CD4-positive, alpha-beta T cell treated with Interleukin-1 beta for 1 hour (primary cell): ENCODE measurements at places on chromosomes 1 and 21.

DNA sequence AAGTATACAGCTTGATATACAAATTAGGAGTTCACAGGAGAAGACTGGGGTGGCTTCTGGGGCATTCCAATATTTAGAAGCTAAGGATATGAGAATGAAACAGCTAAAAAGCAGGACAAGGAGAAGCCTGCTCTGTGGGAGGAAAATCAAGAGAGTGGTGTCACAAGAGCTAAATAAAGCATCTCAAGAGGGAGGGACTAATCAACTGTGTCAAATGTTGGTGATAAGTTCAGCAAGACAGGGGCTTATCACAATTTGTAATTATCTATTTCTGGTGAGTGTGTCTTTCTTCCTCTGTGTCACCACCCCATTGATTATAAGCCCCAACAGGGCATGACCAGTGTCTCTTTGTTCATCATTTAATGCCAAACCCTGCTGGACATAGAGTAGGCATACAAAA, 295.8 kb upstream of the DUSP10 start:
- no peak for DNase-seq

GRCh38 chr21:36478207-36478701, 1.7 kb downstream of the CLDN14 start:
- no peak for DNase-seq

- DNase-seq = no peak
Measured at GRCh38 chr1:219339466-219339865, 165.8 kb downstream of the LYPLAL1 start.

DNA sequence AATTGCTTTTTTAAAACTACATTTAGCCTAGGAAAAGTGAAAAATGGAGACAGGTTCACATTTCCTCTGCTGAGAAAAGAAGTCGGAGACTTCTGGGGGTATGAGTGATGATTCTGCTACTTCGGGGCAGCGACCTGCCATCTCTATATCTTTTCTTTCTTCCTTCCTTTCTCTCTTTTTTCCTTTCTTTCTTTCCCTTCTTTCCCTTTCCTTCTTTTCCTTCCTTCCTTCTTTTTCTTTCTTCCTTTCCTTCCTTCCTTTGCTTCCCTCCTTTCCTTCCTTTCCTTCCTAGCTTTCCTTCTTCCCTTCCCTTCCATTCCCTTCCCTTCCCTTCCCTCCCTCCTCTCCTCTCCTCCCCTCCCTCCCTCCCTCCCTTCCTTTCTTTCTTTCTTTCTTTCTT, 17.8 kb downstream of the TBX19 start:
- DNase-seq = no peak

DNA sequence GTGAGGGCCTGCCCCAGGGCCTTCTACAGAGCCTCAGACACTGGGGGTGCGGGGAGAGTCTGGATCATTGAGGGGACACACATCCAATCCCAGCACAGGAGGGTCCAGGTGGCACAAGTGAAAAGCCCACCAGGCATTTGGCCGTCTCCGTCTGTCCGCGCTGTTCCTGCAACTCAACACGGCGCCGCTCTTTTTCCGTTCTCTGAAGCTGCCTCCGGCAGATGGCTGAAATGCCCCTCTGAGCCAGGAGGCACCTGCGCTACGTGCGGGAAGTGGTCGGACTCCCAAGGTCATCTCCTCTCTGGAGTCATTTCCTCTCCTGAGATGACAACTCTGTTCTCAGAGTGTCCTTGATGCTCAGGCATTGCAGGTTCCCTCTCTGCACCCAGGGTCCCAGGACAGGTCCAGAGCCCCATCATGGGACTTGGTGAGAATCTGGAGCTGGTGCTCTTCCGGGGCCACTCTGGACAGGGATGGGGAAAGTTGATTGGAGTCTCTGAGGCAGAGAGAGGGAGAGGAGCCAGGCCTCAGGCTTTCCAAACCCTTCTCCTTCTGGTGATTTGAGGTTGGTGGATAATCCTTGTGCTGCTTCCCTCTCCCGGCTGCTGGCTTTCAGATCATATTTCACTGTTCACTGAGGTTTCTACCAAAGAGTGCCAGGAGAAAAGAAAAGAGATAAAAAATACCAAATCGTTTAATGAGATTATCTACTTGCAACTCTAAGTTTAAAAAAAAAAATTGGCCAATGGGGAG, 14.0 kb upstream of the MIXL1 start:
- no peak for DNase-seq

GRCh38 chr1:47216278-47217059, 15.6 kb downstream of the TAL1 start:
- no peak for DNase-seq

DNA sequence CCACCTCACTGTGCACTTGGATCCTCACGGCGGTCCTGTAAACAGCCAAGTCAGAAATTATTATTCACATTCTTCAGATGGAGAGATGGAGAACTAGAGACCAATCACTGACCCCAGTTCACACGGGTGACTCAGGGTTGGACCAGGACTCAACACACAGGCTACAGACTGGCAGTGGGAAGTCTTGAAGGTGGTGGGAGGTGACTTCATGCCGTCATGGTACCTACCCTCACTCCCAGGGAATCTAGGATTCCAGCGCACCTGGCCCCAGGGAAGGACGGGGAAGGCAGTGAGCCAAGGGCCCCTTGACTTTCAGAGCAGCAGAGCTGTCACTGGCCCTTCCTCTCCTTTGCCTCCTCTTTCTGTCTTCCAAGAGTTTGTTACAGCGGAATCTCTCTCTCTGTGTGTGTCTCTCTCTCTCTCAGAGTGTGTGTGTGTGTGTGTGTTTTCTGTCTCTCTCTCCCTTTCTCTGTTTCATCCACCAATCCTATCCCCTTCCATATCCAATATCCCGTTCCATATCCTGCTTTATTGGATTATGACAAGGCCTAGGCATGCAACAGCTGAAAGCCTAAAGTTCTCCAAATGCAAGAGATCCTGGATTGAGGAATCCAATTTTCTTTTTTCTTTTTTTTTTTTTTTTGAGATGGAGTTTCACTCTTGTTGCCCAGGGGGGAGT, 11.7 kb downstream of the OPTC start:
- DNase-seq = no peak
